Hair follicular keratinocyte (primary cell): ENCODE measurements at places on chromosomes 2 and 18. TPM values are rescaled to one million over a fixed set of nuclear protein-coding genes. Genes with fewer than 3 reads are reported as not detected.

DYNAP gene
- not detected in 2 replicates for total RNA-seq

CD8B2 gene
- total RNA-seq: not detected in 2 replicates

DTNA gene
- total RNA-seq: 0.47 and 1.5 TPM in 2 replicates

IAH1 gene
- total RNA-seq: 79.5 and 84.0 TPM in 2 replicates

ACMSD gene
- not detected in 2 replicates for total RNA-seq

GAL3ST2 gene
- not detected in 2 replicates for total RNA-seq

LCLAT1 gene
- total RNA-seq: 13.1 and 14.4 TPM in 2 replicates

CYP27C1 gene
- total RNA-seq: 3.4 and 4.9 TPM in 2 replicates

SPEG gene
- total RNA-seq: 13.8 and 30.5 TPM in 2 replicates

ATRAID gene
- 159 and 171 TPM in 2 replicates for total RNA-seq

CHRND gene
- not detected in 2 replicates for total RNA-seq

RPE gene
- 66.0 and 118 TPM in 2 replicates for total RNA-seq

SLC4A3 gene
- 11.7 and 13.7 TPM in 2 replicates for total RNA-seq

SLC30A3 gene
- total RNA-seq: not detected in 2 replicates

RSAD2 gene
- total RNA-seq: not detected in 2 replicates

NLRC4 gene
- not detected in 2 replicates for total RNA-seq

STEAP3 gene
- total RNA-seq: 34.9 and 35.5 TPM in 2 replicates

GPR45 gene
- not detected in 2 replicates for total RNA-seq
